ENCODE measurements at places on chromosomes 2 and 18.
A peak's percentile ranks its signal among the peaks of the same experiment; 100 is the strongest.

GRCh38 chr2:55224761-55225261 is 7.3 kb downstream of the CLHC1 start:
- no peak for DNase-seq

GRCh38 chr2:228015741-228016140 is 144.3 kb downstream of the DAW1 start:
- no peak for DNase-seq

GRCh38 chr2:216634370-216635148 is 1.3 kb downstream of the IGFBP2 start:
- no peak for DNase-seq

DNA sequence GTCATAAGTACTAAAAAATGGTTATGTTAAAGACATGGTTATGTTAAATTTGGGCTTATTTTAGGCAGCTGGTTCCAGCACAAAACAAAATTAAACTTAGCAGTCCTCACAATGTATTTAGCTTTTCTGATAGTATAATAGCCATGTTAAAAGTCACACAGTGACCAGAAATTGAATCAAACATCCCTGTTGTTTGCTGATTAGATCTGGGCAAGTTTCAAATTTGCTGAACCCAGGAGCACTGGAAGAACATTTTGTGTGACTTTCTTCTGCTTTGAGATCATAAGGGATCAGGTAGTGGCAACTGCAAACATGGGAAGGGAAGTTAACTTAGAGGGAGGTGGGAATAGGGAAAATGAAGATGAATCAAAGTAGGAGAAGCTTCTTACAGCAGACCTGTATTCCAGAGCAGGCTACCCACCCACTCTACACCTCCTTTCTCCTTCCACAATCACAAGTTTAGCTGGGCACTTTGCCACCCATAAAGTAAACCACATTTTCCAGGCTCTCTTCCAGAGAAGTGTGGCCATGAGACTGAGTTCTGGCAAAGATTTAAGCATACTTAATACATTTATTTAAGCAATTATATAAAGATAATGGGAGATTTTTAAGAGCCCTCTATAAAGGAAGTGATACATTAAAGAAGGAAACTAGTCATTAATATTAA is 616.1 kb upstream of the LRATD1 start:
- peak; percentile 71 for DNase-seq

DNA sequence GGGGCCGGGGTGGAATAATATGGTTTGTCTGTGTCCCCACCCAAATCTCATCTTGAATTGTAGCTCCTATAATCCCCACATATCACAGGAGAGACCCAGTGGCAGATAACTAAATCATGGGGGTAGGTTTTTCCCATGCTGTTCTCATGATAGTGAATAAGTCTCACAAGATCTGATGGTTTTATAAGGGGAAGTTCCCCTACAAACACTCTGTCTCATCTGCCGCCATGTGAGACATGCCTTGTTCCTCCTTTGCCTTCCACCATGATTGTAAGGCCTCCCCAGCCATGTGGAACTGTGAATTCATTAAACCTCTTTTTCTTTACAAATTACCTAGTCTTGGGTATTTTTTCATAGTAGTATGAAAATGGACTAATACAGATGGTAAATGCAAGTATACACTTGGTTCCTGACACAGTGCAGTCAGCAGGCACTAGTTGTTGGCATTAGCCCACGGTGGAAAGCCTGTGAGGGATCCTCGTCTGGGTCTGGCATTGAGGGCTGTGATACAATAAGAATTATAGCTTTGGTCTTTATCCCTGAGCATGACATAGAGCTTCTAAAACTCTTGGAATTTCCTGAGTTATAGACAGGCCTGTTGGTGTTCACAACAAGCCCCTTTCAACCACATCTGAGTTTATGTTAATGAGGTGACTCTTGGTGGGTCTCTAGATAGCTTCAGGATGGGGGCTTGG is 135.8 kb downstream of the CABLES1 start:
- no peak for DNase-seq

GRCh38 chr2:17083902-17084301 is 418.3 kb upstream of the CYRIA start:
- DNase-seq = peak; percentile 18

- no peak for DNase-seq
Observed at GRCh38 chr2:79882548-79882947, 369.7 kb downstream of the CTNNA2 start.

- DNase-seq = no peak
Observed at GRCh38 chr2:129754421-129754820, 225.0 kb upstream of the RAB6C start.

GRCh38 chr2:216071111-216071851 is 10.3 kb downstream of the PECR start:
- no peak for DNase-seq

- DNase-seq = no peak
Observed at GRCh38 chr2:70901227-70902066, 34.3 kb upstream of the ATP6V1B1 start.

DNA sequence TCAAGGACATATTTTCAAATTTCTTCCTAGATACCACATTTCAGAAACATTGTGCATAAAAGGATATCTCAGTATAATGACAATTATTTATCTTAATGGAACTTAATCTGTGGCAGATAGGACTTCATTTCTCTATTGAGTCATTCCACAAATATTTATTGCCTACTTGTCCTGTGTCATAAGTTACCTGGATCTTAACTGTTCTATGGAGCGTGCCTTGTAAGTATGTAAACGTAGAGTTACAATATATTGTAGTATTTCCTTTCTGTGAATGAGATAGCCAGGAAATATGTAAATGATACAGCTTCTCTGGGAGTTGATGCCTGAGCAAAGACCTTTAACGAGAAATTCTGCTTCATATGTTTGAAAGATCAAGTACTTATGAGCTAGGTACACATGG is 2.5 kb downstream of the AGFG1 start:
- DNase-seq = no peak

- no peak for DNase-seq
Observed at GRCh38 chr18:79764131-79764530, 33.6 kb upstream of the KCNG2 start.

GRCh38 chr18:6719098-6719846 is 10.2 kb upstream of the ARHGAP28 start:
- DNase-seq = no peak

- DNase-seq = no peak
Observed at GRCh38 chr2:236671896-236672562, 102.4 kb downstream of the ACKR3 start.

DNA sequence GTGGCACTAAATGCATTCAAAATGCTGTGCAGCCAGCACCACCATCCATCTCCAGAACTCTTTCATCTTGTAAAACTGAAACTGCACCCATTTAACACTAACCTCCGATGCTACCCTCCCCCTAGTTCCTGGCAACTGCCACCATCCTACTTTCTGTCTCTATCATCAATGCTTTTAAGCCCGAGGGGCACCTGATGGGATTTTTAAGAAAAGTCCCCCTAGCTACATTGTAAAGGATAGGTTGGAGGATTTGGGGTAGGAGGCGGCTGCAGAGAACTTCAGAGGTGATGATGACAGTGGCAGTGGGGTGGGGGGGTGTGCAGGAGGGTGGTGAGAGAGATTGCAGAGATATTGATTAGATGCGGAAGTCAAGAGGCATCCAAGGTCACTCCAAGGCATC is 10.8 kb upstream of the YWHAQ start:
- no peak for DNase-seq

- no peak for DNase-seq
Observed at GRCh38 chr18:57923611-57924010, 120.4 kb upstream of the NEDD4L start.

GRCh38 chr2:187422282-187422681 is 25.8 kb downstream of the CALCRL start:
- no peak for DNase-seq

- no peak for DNase-seq
Observed at GRCh38 chr18:10033016-10033399, 119.2 kb downstream of the VAPA start.

DNA sequence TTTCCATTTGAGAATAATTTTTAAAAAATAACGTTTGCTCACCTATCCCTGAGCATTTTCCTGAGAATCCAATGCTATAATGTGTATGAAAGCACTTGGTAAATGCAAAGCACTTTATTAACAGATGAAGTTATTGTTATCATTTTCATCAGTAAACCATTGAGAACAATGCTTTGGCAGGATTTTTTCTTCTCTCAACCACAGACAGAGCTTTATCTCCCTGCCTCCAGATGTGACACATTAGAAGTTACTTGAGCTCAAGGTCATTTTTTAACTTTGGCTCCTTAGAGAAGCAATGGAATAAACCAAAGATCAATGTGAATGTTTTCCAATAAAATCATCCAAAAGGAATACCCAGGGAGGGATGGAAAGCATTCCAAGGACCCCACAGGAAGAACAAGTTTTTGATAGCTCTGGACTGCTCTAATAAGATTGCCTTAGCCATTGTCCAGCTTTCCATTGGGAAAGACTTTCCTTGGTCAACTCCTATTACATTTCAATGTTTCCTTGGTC is 118.9 kb upstream of the NT5C1B start:
- DNase-seq = no peak

GRCh38 chr2:240595381-240596079 is 9.0 kb downstream of the CAPN10 start:
- DNase-seq = no peak
